ENCODE measurements at places on chromosomes 3 and 15.

DNA sequence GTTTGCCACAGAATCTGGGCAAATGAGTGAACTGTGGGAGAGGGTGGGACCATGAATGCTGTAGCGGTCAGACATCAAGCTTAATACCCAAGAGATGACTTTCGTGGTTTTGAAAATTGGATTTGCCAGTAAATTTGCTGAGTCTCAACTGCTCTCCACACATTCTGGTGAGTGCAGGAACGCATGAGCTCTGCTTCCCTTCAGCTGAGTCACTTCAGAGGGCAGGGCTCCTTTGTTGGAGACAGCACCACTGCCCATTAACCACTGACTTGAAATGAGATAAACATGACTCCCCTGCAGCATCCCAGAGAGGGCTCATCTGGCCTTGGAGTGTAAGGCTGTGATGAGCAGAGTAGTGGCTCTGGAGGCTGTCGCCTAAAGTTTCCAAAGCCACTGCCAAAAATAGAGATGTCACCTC lies 22.6 kb downstream of the RARRES1 start:
- DNase-seq, result no peak

DNA sequence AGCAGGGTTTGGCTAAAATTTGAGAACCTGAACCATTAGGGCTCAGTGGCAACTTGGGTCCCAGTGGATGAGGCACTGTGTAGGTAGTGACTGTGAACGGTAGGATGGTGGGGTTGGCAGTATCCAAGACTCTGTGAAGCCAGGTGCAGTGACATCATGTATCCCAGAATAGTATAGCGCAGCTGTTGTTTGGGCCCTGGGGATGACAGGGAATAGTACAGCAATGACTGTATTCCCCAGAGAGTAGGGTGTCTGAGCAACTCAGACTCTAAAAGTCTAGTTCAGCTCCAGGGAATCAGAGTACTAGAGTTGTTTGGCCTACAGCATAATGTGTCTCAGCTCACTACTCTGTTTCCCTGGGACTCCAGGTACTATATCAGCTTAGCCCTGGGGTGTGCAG lies 20.7 kb upstream of the PPP2R3A start:
- DNase-seq, result no peak

DNA sequence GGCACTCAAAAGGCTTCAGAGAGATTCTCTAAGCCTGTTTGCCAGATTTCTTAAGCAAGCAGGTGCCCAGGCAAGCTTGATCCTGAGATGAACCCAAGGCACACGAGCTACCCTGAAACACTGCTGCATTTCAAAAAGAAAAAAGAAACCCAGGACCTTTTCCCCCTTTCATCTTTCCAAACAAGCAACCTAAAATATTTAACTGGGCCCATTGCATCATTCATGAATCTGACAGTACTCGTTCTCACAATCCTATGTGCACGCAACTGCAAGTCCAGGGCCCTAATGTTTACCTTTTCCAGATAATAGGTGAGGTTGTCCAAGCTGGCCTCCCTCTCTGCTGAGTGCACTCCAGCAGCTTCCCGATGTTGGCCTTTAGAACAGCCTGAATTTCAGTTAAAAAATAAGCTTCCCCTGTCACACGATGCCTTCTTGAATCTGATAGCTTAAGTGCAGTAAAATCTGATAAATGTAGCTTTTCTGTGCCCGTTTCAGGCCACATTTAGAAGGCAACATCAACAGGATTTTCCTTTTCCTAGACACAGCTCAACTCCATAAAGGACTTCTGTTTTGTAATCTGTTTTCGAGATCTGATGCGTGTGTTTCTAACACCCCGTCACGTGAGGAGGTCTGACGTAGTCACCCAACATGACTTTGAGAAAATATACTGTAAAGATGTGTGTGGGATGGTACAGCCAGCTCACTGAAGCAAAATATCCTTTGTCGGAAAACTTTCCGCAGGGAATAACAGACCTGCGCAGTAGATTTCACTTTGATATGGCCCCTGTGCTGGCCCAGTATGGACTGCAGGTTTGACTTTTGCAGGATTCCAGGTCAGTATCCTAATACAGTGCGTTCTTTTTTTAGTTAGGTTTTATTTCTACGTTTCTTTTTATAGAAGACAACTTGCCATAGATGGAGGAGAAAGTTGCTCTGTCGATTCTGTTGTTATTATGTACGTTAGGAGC lies 55.1 kb upstream of the RASA2 start:
- no peak for DNase-seq

DNA sequence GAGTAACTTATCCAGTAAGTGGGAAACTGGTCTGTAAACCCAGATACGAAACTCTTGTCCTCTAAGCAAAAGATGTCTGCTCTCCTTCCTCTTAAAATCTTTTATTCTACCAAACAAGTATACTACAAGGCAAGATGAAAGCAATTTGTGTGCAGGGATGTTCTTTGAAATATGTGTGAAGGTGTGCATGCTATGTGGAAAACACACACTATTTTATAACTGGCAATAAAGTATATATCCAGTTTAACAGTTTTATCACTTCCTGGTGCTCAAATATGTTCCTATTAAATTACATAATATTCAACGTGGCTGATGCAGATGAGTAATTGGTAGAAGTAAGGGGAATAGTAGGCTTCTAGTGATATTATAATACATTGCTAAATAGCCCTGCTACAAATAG lies 566.5 kb downstream of the ROBO2 start:
- no peak for DNase-seq

- DNase-seq, result no peak
These were observed 184.1 kb downstream of the ADAMTSL3 start for GRCh38 chr15:83837945-83838571.

DNA sequence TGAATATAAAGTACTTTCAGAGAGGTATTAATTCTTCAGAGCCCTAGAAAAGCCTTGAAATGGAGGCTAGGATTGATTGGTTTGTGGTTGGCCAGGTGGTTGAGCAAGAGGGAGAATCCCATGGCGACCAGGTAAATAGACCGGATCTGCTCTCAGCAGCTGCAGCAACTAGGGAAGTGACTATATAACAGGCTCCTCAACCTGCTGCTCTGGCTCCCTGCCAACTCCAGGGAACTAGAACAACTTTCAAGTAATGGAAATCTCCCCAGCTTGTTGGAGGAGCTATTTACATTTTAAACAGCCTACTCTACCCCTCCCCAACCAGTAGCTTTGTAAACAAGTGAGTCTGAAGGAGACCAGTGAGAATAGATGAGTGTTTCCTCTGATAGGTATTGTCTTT lies 121.8 kb upstream of the CADM2 start:
- DNase-seq, result no peak

- DNase-seq, result no peak
These were observed 34.3 kb downstream of the HMG20A start for GRCh38 chr15:77454951-77455350.

DNA sequence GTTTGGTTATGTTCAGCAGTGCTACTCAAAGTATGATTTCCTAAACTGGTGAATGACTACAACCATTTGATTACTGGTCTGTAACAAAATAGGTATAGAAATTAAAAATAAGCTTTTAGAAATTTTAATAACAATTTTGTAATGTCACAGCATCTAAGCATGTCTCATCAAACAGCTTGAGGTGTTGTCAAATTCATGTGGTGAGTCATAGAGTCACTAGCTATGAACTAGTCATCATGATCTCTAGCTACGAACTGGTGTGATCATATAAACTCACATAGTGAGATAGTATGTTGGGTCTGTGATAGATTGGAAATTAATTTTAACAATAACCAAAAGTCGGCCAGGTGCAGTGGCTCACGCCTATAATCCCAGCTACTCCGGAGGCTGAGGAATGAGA lies 213.9 kb upstream of the RBMS3 start:
- no peak for DNase-seq

DNA sequence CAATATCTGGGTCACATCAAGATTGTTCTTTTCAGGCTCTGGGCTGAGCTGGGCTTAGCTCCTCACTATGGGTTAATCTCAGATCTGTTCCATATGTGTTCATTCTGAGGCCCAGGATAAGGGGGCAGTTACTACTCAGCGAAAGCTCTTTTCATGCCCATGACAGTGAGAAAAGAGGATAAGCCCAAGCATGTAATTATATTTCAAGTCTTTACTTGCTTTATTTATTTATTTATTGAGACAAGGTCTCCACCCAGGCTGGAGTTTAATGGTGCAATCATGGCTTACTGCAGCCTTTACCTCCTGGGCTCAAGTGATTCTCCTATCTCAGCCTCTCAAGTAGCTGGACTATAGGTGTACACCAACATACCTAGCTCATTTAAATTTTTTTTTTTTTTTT lies 44.7 kb upstream of the SELENOK start:
- DNase-seq, result no peak

GRCh38 chr3:16365491-16366128 lies 100.6 kb downstream of the OXNAD1 start:
- DNase-seq, result no peak

DNA sequence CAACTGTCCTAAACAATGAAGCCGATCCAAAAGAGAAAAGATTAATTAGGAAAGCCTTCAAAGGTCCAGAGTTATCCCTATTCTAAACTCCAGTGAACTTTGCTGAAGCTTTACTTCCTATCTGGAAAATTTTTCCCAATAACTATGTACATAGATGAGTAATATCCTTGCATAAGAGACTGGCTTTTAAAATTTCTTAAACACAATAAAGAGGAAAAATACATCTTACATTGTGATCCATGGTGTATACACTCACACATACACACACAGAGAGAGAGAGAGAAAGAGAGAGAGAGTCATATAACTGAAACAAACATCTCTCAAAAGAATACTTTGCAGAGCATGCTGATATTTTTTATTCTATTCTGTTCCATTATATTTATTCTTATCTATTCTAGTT lies 20.0 kb downstream of the SPTSSB start:
- no peak for DNase-seq

DNA sequence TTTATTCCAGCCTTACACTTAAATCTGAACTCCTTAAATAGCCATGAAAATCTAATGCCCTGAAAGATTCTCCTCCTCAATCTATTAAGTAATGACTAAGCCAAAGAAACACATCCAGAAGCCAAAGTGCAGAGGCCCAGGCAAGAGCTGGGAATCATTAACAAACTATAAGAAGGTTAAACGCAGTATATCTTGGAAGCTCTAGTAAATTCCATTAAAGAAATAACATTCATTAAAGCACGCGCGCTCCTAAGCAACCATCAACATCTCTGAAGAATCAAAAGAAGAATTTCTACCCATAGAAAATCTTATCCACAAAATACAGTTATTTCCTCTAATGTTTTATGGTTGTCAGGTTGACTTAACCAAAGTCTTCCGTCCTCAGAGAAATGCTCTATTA lies 29.5 kb downstream of the MB21D2 start:
- DNase-seq, result no peak

DNA sequence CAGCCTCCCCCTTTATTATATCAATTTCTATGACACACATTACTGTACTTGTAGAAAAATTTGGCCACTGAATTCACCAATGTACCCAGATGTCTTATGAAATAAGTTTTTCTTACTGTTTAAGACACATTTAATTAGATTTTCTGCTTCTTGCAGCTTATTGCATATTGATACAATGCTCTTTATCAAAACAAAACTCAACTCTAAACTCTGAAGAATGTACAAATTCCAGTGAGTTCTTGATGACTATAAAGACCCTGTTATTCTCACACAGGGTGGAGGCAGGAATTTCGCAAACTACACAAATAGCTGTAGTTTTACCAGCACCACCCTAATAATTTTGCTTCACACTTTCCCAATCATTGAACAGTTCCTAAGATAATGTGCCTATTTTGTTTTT lies 22.0 kb downstream of the CMTM6 start:
- no peak for DNase-seq

DNA sequence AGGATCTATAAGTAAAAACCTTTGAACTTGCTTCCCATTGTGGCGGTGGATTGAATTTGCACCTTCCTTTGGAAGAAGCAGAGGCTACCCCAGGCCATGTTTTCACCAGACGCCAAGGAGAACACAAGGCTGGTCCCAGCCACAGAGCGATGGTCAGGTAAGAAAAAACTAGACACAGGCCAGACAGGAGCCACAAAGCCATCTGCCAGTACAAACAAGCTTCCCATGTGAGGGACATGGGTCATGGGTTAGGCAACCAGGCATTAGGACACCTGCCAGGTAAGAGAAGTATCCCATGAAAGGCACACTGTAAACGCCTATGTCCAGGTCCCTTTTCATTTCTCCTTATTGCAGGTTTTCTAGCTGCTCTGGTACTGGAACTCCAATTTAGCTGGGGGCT lies 190.2 kb downstream of the KLF13 start:
- DNase-seq, result no peak

- DNase-seq, result no peak
These were observed 126.8 kb upstream of the ABHD17C start for GRCh38 chr15:80568298-80568697.

- no peak for DNase-seq
These were observed 340.8 kb downstream of the NAALADL2 start for GRCh38 chr3:175199961-175200360.

DNA sequence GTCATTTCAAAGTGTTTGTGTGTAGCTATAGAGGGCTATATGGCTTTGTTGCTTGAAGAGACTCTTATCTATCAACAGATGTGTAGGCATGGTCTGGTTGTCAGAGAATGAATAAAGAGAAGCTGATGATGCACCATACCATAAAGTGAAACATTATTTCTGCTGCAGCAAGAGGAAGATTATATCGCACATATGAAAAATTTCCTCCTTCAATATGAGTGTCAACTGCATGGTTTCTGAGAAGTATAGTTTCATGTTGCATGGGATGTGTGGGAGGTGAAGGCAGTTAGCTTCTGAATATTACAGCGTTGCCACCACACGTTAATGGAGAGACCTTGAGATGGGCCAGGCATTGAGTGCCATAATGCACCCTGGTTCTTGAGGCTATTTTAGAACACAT lies 217.9 kb downstream of the SATB1 start:
- DNase-seq, result no peak

- DNase-seq, result no peak
These were observed 470.2 kb upstream of the RASGRP1 start for GRCh38 chr15:39034816-39035215.

- no peak for DNase-seq
These were observed 427.4 kb downstream of the LPP start for GRCh38 chr3:188581365-188581764.

GRCh38 chr15:74631408-74631807 lies 15.8 kb downstream of the CLK3 start:
- no peak for DNase-seq

- DNase-seq, result no peak
These were observed 1.3 kb downstream of the NGLY1 start for GRCh38 chr3:25781758-25782594.

GRCh38 chr3:131036200-131036816 lies 9.6 kb downstream of the NEK11 start:
- DNase-seq, result no peak

- no peak for DNase-seq
These were observed 23.5 kb upstream of the PAQR5 start for GRCh38 chr15:69275074-69275670.

DNA sequence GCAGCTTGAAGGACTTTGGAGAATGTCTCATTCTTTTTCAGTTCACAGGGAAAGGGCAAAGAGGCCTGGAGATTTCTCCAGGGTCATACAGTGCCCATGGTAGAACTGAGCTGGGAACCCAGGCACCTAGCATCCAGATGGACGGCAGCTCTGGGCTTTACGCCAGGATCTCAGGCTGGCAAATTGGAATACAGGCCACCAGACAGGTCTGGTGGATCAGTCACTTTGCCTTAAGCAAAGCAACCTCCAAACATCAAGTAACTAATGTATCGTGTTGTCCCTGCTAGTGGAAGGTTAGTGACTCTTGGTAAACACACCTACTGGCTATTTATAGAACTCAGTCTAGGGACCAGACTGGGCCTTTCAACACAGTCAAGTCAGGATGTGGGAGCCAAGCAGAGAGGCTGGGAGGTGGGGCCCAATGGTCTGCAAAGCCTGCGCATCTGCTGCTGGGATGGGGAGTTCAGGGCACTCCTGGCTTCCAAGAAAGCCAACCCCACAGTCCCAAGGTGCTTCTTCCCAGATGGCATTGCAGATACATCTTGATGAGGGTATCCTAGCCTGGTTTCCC lies 30.2 kb downstream of the RPLP1 start:
- DNase-seq, result no peak

- DNase-seq, result no peak
These were observed 59.3 kb downstream of the MCF2L2 start for GRCh38 chr3:183369117-183369516.

All from stimulated activated CD8-positive, alpha-beta memory T cell treated with anti-CD3 and anti-CD28 coated beads, Interleukin-15, amount 100 ng/mL, for 48 hours (primary cell).